ENCODE measurements at places on chromosomes 4 and X.

DNA sequence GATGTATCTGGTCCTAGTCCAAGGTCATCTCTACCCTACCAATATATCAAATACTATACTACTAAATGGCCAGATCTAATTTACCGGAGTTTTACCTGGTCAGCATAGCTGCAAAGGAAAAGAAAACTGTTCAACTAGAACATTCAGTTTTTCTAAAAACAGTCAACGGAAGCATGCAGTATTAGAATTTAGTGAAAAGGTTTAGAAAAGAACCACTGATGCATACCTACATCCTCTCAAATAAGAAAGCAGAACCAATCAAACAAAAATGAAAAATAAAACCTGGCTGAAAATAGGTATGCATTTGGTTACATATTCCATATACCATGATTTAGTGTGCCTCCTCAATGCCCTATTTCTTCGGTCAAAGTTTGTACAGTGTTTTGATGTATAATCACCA is 140.0 kb downstream of the CHM start:
- DNase-seq, result no peak

DNA sequence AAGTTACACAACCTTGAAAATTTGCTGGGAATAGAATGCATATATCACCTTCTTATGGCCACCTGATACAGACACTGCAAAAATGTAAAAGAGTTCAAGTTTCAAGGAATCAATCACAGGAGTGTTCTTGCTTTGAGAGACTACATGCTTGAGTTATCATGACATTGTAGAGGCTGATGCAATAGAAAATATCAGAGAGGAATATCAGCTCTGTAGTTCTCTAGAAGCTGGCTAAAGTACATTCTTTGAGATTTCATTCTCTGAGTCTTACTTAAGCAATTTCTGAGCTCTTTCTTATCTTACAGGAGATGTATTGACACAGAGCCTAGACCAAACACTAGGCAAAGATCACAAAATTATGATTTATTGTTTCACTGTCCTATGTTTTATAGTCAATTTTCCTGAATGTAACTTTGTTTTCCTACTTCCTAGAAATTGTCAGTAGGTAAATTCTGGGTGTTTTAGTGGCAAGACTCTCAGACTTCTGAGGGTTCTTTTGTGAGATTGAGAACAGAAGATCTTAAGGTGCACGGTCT is 152.1 kb upstream of the HPGD start:
- DNase-seq, result no peak

GRCh38 chr4:86910820-86911684 is 18.8 kb upstream of the C4orf36 start:
- no peak for DNase-seq

- DNase-seq, result no peak
Measured at GRCh38 chrX:41258871-41259270, 75.1 kb upstream of the DDX3X start.

DNA sequence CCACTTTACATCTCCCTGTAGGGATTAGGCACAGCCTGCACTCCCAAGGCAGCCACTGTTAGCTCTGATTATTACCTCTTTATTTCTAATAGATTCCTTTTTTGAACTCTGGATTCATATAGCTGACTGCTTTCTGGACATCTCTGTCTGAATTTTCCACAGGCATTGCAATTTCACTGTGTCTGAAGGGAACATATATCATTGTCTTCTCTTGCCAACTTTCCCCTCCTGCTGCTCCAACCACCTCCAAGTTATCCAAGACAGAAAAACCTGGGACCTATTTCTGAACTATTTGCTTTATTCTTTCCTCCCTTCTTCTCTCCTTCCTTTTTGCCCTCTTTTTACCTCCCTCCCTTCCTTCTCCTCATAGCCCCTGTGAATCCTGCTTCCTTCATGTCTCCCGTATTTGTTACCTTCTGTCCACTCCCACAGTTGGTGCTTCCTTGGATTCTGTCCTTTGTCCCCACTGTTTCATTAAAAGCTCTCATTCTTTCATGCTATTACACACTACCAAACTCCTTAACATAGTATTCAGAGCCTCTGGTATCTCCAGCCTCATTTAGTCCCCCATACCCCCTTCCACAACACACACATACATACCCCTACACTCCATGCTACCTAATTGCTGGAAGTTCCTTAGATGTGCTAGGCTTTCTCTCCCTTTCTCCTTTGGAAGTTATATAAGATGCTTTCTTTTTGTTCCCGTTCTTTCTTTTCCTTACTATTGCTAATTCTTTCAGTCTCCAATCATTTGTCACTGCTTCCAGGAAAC is 34.7 kb downstream of the FGF2 start:
- no peak for DNase-seq

GRCh38 chrX:65596270-65597034 is 61.9 kb upstream of the LAS1L start:
- DNase-seq, result no peak

DNA sequence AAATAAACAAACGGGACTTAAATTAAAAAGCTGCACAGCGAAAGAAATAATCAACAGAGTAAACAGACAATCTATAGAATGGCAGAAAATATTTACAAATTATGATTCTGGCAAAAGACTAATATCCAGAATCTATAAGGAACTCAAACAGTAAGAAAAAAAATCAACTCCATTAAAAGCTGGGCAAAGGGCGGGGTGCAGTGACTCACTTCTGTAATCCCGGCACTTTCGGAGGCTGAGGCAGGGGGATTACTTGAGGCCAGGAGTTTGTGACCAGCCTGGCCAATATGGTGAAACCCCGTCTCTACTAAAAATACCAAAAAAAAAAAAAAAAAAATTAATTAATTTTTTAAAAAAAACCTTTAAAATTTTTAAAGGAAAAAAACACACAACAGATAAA is 109.0 kb downstream of the ATP11C start:
- DNase-seq, result no peak

GRCh38 chrX:15465347-15465746 is 27.8 kb downstream of the PIR start:
- no peak for DNase-seq

DNA sequence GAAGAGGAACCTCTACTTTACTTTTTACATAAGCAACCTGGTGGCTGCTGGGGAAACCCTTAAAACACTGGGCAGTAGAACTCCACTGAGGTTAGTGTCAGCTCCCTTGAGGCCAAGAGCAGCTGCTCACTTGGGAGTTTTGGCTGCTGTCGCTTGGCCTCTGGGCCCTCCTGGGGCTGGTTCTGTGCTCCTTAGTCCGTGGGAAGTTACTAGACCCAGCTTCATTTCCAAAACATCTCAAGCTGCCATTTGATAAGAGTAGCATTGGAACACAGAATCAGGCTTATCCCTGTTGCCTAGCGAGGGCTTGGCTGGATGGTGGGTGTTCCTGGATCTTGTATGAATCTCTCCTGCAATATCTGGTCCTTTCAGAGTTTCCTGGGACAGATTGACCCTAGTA is 26.1 kb downstream of the RNF4 start:
- DNase-seq, result no peak

DNA sequence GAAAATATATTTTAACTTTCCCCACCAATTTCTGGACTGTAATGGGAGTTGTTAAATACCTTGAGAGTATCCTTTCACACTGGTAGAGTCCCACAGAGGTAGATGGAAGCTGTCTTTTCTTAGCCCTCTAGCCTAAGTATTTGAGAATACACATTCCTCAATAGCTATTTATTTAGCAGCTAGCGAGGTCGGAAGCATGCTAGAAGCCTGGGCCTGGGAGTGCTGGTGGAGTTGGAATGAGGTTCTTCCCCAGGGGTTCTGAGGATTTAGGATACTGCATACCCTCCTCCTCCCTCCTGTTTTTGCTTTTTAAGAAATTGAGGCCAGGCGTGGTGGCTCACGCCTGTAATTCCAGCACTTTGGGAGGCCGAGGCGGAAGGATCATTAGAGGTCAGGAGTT is 999 bp upstream of the KLHL15 start:
- no peak for DNase-seq

DNA sequence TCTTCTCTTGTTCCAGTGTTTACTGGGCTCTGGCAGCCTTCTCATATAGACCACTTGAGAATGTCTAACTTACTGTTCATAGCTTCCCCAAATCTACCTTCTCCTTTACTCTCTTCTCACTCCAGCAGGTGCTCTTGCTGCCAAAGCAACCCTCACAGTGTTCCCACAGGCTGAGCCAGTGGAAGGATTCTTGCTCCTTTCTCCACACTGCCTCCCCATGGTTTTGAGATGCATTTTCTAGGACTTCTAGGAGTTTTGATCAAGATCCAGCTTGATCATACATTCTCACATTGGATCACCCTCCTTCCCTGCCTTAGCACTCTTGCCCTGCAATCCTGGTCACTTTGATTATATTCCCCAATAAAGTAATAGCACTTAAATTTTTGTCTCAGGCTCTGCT is 230.8 kb downstream of the TMEM47 start:
- no peak for DNase-seq

DNA sequence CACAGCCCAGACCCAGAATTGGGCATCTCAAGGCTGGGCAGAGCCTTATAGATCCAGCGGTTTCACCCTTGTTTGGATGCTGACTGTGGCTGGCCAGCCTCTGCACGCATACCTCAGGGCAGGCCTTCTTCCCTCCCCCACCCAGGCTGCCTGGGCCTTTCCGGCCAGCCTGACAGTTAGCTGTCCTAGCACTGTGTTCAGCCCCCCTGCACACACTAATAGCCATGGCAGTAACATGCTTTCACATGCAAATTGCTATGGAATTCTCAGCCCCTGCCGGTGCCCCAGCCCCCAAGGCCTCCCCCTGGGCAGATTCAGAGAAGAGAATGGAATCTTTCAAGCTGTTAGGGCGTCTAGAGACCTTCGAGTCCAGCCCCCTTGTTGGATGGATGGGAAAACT is 17.7 kb downstream of the EFNB1 start:
- no peak for DNase-seq

DNA sequence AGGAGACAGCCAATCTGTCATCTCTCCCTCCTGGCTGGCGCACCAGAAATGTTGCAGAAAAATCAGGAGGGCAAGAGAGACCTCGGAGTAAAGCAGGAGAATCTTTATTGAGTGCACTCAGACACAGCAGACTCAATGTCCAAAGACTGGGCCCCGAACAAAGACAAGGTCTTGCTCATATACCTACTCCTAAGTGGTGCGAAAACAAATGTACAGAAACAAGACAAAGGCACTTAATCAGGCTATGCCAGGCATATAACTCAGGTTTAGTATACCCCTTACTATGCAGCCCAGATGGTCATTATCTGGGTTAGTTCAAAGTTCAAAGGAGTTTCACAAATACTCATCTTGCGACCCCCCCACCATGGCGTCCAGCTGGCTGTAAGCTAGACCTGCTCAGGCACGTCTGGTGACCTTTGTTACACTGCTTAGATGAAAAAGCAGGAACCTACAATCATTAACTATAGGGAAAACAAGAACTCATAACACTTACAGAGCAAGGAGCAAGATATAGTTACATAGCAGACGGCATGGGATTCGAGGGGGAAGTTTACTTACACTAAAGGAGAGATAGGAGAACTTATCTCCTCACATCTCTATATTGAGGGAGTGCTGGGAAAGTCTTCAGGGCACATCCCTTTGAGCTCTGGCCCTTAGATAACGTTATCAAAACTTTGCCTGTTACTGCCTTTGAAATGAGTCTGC is 27.5 kb downstream of the SULT1E1 start:
- DNase-seq, result no peak

GRCh38 chr4:99668472-99668871 is 10.8 kb upstream of the C4orf54 start:
- no peak for DNase-seq

DNA sequence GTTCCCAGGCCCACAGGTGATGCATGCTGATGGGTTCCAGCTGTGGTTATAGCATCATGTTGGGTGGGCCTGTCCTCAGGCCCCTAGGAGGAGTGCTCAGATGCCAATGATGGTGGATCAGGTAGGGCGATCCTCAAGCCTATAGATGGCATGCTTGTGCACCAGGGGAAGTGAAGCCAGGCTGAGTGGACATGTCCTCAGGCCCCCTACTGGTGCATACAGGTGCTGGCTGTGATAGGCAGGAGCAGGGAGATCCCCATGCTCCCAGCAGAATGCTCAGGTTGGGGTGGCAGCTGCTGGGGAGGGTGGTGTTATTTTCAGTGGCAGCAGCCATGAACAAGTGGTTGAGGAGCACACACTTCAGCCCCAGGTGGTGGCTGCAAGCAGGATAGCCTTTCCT is 96.0 kb downstream of the SMARCA1 start:
- no peak for DNase-seq

DNA sequence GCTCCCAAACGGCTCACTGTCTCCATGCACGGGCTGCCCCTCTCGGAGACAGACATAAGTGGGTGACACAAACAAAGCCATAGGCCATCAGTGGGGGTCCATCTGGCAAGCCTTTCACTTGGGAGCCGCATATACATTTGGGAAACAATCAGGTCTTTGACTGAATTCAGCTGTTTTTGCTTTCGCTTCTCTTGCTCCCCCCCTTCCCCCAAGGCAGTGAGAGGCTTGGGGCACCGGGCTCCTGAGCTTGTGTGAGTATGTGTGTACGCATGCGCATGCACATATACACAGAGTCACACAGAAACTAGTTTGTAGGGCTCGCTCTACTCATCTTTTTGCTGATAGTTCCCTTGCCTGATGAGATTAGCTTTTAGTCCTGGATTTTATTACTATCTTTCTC is 284.4 kb downstream of the AFF2 start:
- DNase-seq, result no peak

DNA sequence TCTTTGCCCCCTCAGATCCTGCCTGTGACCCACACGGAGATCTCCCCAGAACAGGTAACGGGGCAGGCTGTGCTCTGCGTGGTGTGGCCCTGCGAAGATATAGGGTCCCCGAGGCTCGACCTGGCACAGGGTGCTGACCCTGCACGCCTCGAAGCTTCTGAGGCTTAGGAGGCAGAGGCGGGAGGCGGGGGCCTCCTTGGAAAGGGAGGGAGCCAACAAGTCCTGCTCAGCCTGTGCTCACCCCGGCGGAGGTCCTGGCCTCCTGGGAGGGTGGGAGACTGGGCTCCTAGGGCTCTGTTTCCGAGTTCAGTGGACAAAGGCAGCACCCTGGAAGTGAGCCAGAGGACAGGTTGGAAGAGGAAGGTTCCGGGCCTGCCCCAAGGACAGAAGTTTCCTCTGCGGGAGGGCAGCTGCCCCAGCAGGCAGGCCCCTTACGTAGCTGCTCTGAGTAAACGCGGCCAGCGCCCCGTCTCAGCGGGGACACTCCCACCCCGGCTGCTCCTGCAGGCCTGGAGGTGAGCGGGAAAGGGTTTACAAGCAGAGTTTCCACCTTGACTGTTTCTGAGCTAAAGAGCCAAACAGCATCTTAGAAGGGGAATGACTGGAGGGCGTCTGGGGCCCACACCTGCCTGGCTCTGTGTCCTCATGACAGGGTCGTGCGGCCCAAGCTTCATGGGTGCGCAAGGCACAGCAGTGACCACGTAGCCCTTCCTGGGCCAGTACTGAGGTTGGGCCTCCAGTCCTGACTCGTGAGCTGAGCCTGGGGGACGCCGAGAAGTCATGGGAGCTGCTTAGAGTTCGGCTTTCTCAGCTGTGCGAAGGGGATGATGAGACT is 16.1 kb downstream of the TMEM175 start:
- peak; percentile 60 for DNase-seq

- DNase-seq, result no peak
Measured at GRCh38 chr4:147724468-147725201, 7.3 kb upstream of the ARHGAP10 start.

GRCh38 chrX:80755174-80755573 is 54.5 kb downstream of the BRWD3 start:
- DNase-seq, result no peak

GRCh38 chrX:131061306-131061705 is 3.2 kb downstream of the ARHGAP36 start:
- DNase-seq, result no peak
